Activated CD8-positive, alpha-beta memory T cell treated with anti-CD3 and anti-CD28 coated beads for 1 hour (primary cell): ENCODE measurements at places on chromosomes 3 and 15.

- no peak for DNase-seq
These were observed 11.4 kb upstream of the CSPG4 start for GRCh38 chr15:75723847-75724660.

GRCh38 chr15:43406189-43406588 lies 35.3 kb downstream of the TUBGCP4 start:
- DNase-seq, result no peak

- no peak for DNase-seq
These were observed 539.3 kb upstream of the LMCD1 start for GRCh38 chr3:7962301-7962700.

DNA sequence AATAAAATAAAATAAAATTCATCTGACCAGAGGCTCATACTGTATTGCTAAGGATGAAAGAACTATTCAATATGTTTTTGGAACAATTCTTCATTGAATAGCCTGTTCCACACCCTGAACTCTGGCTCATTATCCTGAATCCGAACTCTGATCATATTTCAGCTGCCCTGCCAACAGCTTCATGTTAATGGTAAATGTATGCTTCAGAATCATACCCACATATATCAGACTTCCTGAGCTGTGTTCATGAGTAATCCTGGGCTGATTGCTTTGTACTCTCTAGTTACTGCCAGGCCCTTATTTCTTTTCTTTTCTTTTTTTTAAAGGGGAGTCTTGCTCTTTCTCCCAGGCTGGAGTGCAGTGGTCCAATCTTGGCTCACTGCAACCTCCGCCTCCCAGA lies 11.8 kb downstream of the INO80 start:
- DNase-seq, result no peak

- DNase-seq, result no peak
These were observed 174.3 kb downstream of the MAGI1 start for GRCh38 chr3:65864357-65864904.

- DNase-seq, result no peak
These were observed 19.3 kb upstream of the ETV5 start for GRCh38 chr3:186128158-186128557.
